PC-9 (cell line): ENCODE measurements at places on chromosomes 12 and 14. TPM values are rescaled to one million over a fixed set of nuclear protein-coding genes. Genes with fewer than 3 reads are reported as not detected.

GRCh38 chr14:100804558-100805309 is 21.2 kb upstream of the MEG3 start:
- no peak for DNase-seq
- peaks cover 88% of the 10 kb centered on the region for H3K27me3 ChIP-seq
- H3K4me1 ChIP-seq, result no peaks in the 10 kb centered on the region

Gene E2F7
- 9.8 and 14.6 TPM in 2 replicates for total RNA-seq

DNA sequence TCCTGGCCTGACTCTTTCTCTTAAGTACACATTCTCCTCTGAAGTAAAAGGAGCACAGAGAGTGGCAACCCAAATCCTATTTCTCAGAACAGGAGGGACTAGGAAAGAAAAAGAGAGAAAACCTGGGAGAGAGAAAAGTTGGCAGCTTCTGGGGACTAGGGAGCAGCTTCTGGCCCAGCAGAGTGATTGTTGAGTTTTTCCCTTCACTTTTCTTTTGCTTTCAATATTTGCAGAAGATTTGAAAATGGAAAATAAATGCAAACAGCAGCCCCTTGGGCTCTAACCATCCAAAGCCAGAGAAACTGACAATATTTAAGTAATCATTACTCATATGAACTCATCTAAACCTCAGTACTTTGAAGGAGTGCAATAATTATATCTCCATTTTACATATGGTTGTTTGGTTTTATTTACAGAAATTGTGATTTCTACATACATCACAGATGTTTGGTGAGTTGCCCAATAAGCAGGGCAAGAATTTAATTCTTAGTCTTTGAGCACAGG is 28.8 kb upstream of the IGF1 start:
- H3K27ac ChIP-seq, result no peak overlapping the region
- no peaks in the 10 kb centered on the region for H3K36me3 ChIP-seq
- H3K4me1 ChIP-seq, result no peaks in the 10 kb centered on the region
- H3K27me3 ChIP-seq, result no peaks in the 10 kb centered on the region

- no peaks in the 10 kb centered on the region for H3K36me3 ChIP-seq
- no peak overlapping the region for H3K4me3 ChIP-seq
- H3K27ac ChIP-seq, result no peak overlapping the region
- DNase-seq, result no peak
- H3K4me1 ChIP-seq, result peaks cover 39% of the 10 kb centered on the region
- H3K27me3 ChIP-seq, result no peaks in the 10 kb centered on the region
These were observed 134.0 kb upstream of the DYRK2 start for GRCh38 chr12:67514502-67514901.

DNA sequence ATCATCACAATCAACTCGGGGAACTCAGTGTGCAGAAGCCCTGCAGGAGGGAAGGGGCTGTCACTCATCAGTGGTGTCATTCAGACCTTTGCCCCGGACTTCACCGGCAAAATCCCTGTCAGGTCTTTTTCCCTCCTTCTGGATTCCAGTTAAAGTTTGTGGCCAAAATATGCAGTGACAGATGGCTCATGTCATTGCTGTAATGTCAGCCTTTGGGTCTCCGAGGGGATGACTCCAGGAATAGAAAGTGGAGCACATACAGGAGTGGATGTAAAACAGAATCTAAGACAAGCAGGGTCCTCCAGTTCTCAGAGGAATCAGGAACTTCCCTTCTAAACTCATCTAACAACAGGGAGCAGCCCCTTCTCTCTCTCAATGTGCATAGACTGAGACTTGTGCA is 130.3 kb upstream of the RASSF8 start:
- H3K36me3 ChIP-seq, result no peaks in the 10 kb centered on the region
- H3K27me3 ChIP-seq, result no peaks in the 10 kb centered on the region
- H3K27ac ChIP-seq, result no peak overlapping the region
- no peak for DNase-seq
- peaks cover 21% of the 10 kb centered on the region for H3K4me1 ChIP-seq
